H1 (cell line): ENCODE measurements at places on chromosomes 7 and 10.

GRCh38 chr10:28754930-28755718, 77.8 kb downstream of the BAMBI start:
- no peak for DNase-seq

DNA sequence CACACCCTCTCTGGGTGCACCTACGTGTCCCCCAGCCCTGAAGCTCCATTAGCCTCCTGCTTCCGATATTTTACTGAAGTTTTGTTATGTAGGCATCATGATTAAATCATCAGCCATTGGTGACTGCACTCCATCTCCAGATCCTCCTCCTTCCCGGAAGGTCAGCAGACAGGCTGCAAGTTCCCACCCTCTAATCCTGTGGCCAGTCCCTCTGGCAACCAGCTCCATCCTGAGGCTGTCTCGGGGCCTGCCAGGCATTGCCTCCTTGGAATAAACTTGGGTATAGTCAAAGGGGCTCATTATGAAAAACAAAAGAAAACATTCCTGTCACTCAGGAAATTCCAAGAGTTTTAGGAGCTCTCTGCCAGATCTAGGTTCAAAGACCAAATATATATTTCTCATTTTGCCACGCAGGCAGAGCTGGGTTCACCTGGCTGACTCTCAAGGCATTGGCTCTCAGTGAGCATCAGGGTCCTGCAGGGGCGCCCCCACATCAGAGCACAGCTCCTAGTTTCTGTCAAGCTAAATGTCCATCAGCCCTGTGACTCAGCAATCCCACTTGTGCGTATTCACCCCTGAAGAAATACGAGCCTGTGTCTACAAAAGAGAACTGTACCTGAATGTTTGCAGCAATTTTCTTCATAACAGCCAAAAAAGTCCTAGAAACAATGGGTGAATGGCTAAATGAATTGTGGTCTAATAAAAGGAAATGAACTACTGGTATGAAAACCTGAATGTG, 27.4 kb upstream of the TMEM72 start:
- no peak for DNase-seq

- no peak for DNase-seq
These were observed 20.5 kb downstream of the CHCHD3 start for GRCh38 chr7:133061357-133061756.

GRCh38 chr10:65765006-65765541, 1160.8 kb upstream of the LRRTM3 start:
- no peak for DNase-seq

GRCh38 chr7:132783824-132784223, 207.6 kb upstream of the PLXNA4 start:
- DNase-seq = peak; percentile 31

DNA sequence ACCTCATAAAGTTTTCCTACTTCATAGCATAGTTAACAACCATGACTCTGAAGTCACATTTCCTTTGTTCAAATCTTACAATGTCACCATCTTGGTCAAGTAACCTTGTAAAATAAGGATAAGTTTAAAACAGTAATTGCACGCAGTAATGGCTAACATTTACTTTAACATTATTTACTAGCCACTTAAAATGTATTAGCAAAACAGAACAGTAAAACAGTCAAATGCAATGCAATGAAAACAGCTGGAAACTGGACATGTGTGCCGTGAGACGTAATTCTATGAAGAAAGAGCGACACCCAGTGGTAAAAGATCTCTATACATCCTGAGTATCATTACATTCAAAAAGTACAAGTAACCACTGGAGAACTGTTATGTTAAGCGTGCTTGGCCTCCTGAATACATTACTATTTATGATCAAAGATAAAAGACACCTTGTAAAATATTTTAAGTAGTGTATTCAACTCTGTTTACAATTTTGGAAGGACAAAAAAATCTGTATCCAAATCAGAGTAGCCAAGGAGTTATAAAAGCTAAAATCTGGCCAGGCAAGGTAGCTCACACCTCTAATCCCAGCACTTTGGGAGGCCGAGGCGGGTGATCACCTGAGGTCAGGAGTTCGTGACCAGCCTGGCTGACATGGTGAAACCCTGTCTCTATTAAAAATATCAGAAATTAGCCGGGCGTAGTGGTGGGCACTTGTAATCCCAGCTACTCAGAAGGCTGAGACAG, 27.2 kb downstream of the ATE1 start:
- no peak for DNase-seq

GRCh38 chr7:127253281-127254162, 781 bp upstream of the GRM8 start:
- DNase-seq = peak; percentile 34

DNA sequence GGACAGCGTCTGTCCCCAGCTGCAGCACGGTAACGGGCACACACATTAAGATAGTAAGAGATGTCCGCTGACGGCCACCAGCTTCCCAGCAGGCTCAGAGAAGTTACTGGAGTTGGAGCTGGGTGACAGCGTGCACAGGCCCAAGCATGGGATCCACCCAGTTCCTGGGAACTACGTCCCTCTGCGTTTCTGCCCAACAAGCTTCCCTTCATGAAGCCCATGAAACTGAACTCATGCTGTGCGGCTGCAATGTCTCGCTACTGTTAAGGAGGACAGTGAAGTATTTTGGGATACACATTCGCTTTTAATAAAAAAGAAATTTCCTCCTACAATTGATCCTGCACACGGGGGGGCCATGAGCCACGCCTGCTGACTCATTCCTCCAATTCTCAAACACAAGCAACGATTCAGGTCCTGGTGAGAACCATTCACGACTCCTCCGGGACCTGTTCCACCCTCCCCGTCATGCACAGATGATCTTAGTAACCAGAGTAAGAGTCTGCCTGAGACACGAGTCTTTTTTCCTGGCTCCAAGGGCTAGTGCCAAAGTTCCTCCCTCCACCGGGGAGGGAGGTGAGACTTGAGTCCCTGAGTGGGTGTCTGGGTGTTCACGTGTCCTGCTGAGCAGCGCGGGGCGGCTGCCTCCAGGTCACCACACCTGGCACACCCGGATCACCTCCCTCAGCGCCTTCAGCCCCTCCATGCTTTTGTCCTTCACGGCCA, 2.6 kb downstream of the PSMG3 start:
- no peak for DNase-seq

DNA sequence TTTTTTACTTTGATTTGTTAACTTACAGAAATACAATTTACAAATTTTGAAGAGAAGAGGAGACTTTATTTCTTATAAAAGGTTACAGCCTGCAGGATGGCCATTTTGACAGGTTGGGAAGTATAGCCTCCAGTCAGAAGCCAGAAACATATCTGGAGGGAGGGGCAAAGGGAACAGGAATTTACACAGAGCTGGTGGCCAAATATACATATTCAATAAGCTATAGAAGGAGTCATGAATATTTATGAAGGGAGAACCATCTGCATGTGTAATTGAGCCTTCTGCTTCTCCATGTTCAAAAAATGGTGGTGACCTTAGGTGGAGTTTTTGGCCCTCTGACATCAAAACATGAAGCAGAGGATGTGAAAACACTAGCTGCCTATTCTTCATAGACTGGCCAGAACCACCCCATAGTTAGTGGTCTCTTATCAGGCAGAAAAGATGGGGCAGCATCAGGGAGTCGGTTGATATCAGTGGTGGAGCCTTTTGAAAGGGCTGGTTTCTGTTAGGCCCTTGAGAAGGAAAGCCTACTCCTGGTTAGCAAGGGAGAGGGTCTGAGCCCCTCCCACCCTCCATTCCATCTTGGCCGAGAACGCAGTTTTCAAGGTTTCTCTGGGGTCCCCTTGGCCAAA, 57.2 kb downstream of the ENTPD1 start:
- no peak for DNase-seq

GRCh38 chr7:42726066-42726785, 185.6 kb downstream of the C7orf25 start:
- no peak for DNase-seq

GRCh38 chr10:122323941-122324675, 50.4 kb upstream of the PLEKHA1 start:
- no peak for DNase-seq

DNA sequence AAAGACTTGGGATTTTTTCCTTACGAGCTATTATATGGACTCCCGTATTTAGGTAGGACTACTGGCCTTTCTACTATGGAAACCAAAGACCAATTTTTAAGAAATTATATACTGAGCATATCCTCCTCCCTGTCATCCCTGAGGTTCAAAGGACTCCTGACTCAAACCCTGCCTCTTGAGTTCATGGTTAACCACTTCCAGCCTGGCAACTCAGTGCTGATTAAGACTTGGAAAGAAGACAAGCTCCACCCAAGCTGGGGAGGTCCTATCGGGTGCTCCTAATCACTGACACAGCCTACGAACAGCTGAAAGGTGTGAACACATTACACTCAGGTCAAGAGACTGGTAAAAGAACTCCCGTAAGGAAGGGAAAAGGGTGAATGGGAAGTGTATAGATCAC, 66.8 kb downstream of the LYZL2 start:
- DNase-seq = no peak

- DNase-seq = no peak
These were observed 72.1 kb downstream of the EEPD1 start for GRCh38 chr7:36224934-36225858.

GRCh38 chr7:29469976-29470557, 93.6 kb upstream of the PRR15 start:
- no peak for DNase-seq

DNA sequence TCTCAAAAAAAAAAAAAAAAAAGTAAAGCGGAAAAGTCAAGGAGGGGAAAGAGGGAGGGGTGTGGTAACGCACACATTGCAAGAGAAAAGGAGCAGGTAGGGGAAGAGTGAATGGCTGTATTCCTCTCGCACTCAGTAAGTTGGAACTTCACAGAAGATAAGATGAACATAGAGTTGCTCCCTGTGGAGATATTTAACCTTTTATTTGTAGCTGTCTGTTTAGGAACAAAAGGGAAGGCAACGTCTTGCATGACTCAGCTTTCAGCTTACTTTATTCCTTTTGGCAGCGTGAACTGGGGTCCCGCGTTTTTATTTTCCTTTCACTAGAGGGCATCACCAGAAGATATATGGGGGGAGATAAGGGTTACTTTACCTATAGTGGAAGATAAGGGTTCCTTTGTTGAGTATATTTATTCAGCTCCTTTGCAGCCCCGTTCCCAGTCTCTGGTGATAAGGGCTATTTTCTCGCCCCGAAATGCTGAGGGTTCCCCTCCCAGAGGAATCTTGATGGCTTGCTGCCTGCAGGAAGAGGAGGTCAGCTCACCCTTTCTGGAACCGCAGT, 78.5 kb downstream of the APBB1IP start:
- no peak for DNase-seq

DNA sequence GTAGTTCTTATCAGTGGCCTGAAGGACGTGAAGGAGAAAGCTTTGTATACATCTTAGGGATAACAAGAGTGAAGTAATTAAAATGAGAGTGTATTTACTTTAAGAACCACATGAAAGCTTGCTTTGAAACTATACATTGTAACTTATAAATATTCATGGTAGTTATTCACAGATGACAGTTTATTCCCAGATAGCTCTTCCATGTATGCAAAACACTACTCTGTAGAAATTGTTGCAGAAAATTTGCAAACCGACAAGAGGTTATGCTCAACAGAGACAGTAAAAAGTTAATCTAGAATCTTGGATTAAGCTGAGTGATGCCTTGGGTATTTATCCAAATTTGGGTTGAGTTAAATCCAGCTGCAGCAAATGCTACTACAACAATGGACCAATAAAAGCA, 301.5 kb downstream of the PRKG1 start:
- DNase-seq = no peak

- no peak for DNase-seq
These were observed 53.6 kb downstream of the PLCE1 start for GRCh38 chr10:94047293-94047692.

- DNase-seq = no peak
These were observed 32.0 kb upstream of the TSPAN13 start for GRCh38 chr7:16721541-16721940.

GRCh38 chr10:31158011-31158658, 126.5 kb upstream of the ZNF438 start:
- no peak for DNase-seq

- DNase-seq = no peak
These were observed 13.9 kb downstream of the HDAC9 start for GRCh38 chr7:18509481-18509880.

- peak; percentile 51 for DNase-seq
These were observed 21.0 kb downstream of the ZCWPW1 start for GRCh38 chr7:100407285-100408180.

- DNase-seq = peak; percentile 64
These were observed 70.4 kb downstream of the HERPUD2 start for GRCh38 chr7:35624299-35625186.

DNA sequence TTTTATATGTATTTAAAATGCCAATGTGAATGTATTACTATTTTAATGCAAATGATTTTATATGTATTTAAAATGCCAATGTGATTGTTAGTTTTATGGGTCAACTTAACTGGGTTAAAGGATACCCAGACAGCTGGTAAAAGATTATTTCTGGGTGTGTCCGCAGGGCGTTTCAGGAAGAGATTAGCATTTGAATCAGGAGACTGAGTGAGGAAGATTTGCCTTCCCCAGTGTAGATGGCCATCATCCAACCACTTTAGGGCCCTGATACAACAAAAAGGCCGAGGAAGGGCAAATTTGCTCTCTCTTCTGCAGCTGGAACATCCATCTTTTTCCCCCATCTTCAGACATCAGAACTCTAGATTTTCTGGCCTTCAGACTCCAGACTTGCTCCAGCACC, 116.2 kb downstream of the BAMBI start:
- no peak for DNase-seq

- DNase-seq = no peak
These were observed 18.9 kb downstream of the PODXL start for GRCh38 chr7:131537571-131537978.

DNA sequence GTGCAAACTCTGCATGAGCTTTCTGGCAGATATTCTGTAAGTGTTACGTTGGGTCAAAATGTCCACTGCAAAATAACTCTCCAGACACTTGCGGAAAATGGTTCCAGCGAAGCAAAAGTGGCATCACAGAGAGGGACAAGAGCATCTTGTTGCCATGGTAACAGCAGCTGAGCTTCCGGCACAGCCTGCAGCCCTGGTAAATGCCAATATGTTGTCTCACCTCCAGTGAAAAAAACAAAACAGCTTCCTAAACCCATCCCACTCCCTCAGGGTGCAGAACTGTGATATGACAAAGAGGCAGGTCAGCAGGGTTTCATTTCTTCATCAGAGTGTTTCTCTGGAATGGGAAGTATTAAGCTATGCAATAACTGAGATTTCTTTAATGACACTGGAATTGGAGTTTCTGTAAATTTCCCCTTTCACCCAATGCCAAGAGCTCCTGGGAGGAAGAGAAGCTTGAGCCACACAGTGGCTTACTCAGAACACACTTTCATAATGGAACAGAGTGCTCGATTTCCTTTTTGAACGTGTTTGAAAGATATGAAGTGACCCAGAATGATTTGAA, 65.6 kb downstream of the FOXI2 start:
- DNase-seq = no peak
